ENCODE measurements at places on chromosomes 7 and 10. TPM values are rescaled to one million over a fixed set of nuclear protein-coding genes. Genes with fewer than 3 reads are reported as not detected.

PON3 gene
- not detected for total RNA-seq

PIK3CG gene
- total RNA-seq, result 9.9 TPM

MEPCE gene
- 44.4 TPM for total RNA-seq

HSPA14 gene
- 36.0 TPM for total RNA-seq

PRLHR gene
- total RNA-seq, result not detected

ADIRF gene
- total RNA-seq, result not detected

CYP2C18 gene
- 0.88 TPM for total RNA-seq

All from activated CD4-positive, alpha-beta T cell treated with anti-CD3 and anti-CD28 coated beads for 36 hours (primary cell).